Activated naive CD8-positive, alpha-beta T cell treated with anti-CD3 and anti-CD28 coated beads, Interleukin-2, amount 10 ng/mL, durations not matched to agents 7 days and 5 days (primary cell): ENCODE measurements at places on chromosomes 1 and 21. TPM values are rescaled to one million over a fixed set of nuclear protein-coding genes. Genes with fewer than 3 reads are reported as not detected.

KCNQ4 gene
- total RNA-seq = 1.5 TPM

ACTRT2 gene
- total RNA-seq = not detected

ID3 gene
- total RNA-seq = 44.0 TPM

ZSCAN20 gene
- total RNA-seq = 3.5 TPM

ISG15 gene
- 425 TPM for total RNA-seq
